ENCODE measurements at places on chromosomes 4 and X.
A peak's percentile ranks its signal among the peaks of the same experiment; 100 is the strongest.

DNA sequence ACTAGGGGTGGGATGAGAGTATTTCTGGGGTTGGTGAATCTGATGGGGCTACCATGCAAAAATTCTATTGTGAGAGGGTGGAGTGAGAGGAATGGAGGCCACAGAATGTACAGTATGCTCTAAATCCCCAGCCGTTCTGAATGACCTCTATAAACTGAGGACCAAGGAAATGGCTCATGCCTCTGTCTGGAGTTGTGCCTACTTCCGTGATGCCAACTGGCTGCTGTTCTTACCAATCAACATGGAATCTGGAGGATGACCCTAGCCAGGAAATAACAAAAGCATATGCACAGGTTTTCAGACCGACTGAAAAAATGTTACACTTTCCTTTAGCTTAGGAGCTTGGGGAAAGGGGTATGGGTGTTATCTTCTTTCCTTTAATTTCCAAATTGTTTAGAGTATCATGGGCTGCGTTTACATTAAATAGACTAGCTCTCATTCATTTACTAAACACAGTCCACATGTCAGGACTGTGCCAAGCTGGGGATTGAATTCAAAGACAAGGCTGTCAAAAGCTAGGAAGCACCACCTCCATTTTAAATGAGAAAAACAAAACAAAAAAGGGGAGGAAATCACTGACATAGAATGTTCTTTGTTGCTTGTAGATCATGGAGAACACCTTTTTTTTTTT, 20.2 kb upstream of the CCKAR start:
- no peak for DNase-seq

- DNase-seq = no peak
These were observed 43.2 kb upstream of the NEIL3 start for GRCh38 chr4:177266506-177266905.

DNA sequence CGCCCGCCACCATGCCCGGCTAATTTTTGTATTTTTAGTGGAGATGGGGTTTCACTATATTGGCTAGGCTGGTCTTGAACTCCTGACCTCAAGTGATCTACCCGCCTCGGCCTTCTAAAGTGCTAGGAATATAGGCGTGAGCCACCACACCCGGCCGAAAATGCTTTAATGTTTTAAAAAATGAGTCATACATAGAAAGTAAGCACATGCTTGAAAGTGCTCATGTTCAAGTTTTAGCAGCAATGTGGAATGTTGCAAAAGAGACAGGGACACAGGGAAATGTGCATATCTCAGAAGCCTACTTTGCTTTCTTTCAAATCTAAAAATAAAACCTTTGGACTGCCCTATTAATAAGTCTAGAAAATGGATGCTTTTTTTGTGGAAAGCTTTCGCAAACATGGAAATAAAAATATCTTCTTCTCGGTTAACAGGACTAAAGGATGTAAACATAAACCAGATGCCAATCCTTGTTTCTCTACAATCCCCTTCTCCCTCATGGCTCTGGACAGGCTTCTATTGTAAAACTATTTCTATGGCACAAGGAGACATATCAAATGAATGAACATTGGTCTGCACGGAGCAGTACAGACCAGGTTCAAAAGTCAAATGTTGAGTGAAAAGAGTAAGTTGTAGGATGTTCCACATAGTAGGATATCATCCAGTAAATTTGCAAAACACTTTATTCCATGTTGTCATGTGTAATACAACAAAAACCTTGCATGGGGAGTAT, 15.0 kb downstream of the MECP2 start:
- DNase-seq = no peak

GRCh38 chr4:8334786-8335460, 65.4 kb downstream of the HTRA3 start:
- no peak for DNase-seq

DNA sequence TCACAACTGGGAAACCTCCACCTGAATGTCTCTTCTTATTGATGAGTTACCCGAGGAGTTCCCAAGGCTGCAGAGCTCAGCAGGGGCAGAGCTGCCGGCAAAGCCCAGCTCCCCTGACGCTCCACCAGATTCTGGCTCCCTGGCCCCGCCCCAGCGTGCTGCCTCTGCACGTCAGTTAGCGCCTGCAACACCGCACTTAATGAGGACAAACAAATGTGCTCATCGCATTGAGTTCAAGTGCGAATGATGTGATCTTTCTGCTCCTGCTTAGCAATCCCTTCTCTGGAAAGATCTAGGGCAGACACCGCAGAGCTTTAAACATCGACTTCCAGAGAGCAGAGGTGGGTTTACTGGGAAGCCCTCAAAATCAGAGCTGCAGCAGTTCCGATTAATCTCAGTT, 55.5 kb upstream of the FBXW7 start:
- DNase-seq = peak; percentile 67

- no peak for DNase-seq
These were observed 116.2 kb downstream of the CDS1 start for GRCh38 chr4:84699001-84699671.

GRCh38 chr4:24980740-24981139, 50.0 kb downstream of the LGI2 start:
- DNase-seq = no peak

DNA sequence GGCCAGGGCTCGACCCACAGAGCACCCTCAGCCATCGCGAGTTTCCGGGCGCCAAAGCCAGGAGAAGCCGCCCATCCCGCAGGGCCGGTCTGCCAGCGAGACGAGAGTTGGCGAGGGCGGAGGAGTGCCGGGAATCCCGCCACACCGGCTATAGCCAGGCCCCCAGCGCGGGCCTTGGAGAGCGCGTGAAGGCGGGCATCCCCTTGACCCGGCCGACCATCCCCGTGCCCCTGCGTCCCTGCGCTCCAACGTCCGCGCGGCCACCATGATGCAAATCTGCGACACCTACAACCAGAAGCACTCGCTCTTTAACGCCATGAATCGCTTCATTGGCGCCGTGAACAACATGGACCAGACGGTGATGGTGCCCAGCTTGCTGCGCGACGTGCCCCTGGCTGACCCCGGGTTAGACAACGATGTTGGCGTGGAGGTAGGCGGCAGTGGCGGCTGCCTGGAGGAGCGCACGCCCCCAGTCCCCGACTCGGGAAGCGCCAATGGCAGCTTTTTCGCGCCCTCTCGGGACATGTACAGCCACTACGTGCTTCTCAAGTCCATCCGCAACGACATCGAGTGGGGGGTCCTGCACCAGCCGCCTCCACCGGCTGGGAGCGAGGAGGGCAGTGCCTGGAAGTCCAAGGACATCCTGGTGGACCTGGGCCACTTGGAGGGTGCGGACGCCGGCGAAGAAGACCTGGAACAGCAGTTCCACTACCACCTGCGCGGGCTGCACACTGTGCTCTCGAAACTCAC, 3.6 kb downstream of the MID1IP1 start:
- DNase-seq = no peak

DNA sequence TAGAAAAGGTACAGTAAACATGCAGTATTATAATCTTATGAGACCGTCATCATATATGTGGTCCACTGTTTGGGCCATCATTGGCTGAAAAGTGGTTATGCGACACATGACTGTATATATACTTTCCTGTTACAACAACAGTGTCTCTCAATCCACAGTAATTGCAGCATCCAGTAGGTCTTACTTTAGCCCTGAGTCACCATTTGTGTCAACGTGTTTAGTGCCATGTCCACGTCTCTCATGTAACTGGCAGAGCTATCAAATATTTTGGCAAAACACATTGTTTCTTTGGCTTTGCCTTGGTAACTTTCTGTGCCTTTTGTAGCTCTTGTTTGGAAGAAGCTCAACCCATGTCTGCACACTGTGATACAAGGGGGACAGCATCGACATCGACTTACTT, 73.8 kb downstream of the CD38 start:
- DNase-seq = no peak

DNA sequence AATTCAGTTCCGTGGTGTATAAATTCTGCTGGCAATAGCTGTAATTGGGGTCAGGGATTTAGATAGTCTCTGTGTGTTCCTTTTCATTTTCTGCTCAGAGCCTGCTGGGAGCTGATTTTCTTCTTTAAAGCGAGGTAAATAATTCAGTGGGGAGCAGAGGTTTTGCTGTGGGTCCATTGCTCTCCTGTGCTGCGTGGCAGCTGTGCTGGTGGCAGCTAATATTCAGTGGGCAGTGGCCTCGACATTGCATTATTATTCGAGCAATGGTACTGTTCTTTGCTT, 13.7 kb downstream of the XG start:
- no peak for DNase-seq

GRCh38 chrX:31423609-31424189, 351.9 kb upstream of the FTHL17 start:
- DNase-seq = no peak

DNA sequence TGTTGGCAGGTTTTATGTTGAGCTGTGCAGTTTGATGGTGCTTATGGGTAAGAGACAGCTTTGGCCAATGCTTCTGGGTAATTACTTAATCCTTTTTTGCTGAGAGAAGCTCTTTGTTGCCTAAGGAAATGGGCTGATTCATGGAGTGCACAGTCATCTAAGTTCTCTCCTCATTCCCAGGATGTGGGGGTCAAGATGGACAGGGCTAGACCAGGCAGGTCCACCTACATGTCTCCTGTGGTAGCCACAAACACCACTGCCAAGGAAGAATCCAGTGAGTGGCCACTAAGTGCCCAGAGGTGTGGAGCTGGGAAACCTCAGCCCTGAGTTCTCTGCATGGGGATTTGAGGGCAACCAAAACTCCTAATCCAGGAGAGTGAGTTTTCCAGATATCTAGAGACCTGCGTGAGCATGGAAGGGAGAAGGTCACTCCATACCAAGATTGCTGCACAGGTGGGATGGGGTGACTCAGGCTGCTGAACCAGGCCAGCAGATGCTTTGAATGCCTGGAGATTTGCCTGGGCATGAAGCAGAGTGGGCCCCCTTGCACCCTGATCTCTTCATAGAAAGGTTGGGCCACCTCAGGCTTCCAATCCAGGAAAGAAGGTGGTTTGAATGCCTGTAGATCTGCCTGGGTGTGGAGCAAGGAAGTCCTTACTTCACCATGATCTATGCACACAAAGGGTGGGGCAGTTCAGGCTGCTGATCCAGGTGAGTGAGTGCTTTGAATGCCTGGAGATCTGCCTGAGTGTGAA, 234.8 kb upstream of the GNPDA2 start:
- no peak for DNase-seq

GRCh38 chr4:140152013-140152703, 1.8 kb downstream of the MAML3 start:
- no peak for DNase-seq

- no peak for DNase-seq
These were observed 301.7 kb downstream of the CFAP299 start for GRCh38 chr4:80637190-80637589.

GRCh38 chr4:48121180-48121579, 12.9 kb downstream of the TXK start:
- no peak for DNase-seq

GRCh38 chr4:128524311-128524710, 236.7 kb upstream of the PGRMC2 start:
- DNase-seq = peak; percentile 73

GRCh38 chrX:52608961-52609360, 45.7 kb downstream of the SSX7 start:
- DNase-seq = no peak

DNA sequence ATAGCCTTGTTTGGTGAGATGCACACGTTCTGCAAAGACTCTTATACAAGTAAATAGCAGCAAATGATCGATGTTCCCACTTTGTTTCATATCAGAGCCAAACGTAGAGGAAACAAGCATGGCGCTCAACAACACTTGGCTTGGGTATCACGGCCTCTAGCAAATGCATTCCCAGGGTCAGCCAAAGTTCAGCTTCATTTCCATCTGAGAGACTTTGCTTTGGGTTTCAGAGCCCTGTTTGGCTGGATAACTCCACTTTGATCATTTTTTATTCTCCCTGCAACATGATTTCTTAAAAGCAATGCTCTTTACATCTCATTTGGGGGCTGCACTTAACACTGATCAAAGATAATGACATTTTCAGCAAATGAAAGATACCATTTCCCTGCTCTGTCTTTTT, 199.2 kb upstream of the FAM9B start:
- DNase-seq = no peak

- DNase-seq = peak; percentile 5
These were observed 37.1 kb downstream of the ENOPH1 start for GRCh38 chr4:82467471-82467870.

GRCh38 chr4:186957952-186958555, 234.4 kb upstream of the FAT1 start:
- no peak for DNase-seq

GRCh38 chr4:48108309-48109073, 25.6 kb downstream of the TXK start:
- no peak for DNase-seq

DNA sequence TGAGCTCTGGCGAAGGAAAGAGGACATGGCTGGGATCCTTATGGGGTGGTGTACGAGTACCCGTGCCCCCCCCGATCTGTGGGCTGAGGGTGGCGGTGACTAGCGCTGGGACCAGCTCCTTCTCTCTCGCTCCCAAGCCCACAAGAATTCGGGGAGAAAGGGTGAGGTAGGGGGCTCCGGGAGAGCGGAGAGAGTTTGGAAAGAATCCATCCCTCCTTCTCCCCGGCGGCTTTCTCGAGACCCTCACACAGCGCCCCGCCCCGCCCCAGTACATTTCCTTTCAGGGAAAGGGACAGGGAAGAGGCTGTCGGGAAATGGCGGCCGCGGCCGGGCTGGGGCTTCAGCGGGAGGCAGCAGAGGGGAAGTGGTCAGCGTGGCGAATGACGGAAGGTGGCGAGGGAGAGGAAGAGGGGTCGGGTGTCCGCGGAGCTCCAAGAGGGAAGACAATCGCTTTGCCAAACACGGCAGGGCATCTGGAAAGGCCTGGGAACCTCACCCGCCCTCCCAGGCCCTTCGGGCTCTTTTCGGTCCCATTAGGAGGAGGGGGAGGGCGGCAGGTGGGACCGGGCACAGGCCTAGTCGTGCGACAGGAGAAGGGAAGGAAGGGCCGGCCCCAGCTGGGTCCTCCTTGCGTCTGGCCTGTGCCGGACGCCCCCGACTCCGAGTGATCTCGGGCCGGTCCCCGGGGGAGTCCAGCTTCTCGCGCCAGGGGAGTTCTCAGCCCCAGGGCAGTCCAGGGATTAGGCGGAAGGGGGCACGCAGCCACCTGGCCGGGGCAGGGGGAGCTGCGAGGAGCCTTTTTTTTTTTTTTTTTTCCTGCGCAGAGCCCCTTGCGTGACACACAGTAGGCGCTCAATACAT, 10.2 kb downstream of the HNRNPH2 start:
- DNase-seq = no peak

- DNase-seq = no peak
These were observed 104.9 kb upstream of the PSAPL1 start for GRCh38 chr4:7539659-7540058.

DNA sequence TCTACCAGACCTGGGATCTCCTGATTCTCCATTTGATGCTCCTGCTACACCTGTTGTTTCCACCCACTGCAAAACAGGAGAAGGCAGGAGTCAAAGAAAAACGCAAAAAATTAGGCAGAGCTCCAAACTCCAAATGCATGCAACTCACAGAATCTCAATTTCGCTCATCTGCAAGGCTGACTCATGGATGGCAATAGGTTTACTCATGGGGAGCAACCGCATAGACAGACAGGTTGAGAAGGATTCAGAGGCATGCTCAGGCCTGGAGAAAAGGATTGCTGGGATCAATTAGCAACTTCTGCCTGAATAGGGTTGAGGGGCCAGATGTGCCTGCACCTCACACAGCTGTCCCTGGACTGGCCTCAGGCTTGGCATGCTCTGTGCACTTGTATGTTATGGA, 231.0 kb downstream of the LDB2 start:
- peak; percentile 67 for DNase-seq

GRCh38 chrX:23626651-23627050, 40.6 kb upstream of the PRDX4 start:
- DNase-seq = no peak

- no peak for DNase-seq
These were observed 14.1 kb downstream of the MAGEC1 start for GRCh38 chrX:141917801-141918200.

- DNase-seq = no peak
These were observed 106.3 kb downstream of the USP46 start for GRCh38 chr4:52552778-52553177.
